ENCODE measurements at places on chromosomes 12 and 14.

GRCh38 chr12:52203079-52203921 is 11.5 kb upstream of the KRT80 start:
- DNase-seq, result peak; percentile 59

DNA sequence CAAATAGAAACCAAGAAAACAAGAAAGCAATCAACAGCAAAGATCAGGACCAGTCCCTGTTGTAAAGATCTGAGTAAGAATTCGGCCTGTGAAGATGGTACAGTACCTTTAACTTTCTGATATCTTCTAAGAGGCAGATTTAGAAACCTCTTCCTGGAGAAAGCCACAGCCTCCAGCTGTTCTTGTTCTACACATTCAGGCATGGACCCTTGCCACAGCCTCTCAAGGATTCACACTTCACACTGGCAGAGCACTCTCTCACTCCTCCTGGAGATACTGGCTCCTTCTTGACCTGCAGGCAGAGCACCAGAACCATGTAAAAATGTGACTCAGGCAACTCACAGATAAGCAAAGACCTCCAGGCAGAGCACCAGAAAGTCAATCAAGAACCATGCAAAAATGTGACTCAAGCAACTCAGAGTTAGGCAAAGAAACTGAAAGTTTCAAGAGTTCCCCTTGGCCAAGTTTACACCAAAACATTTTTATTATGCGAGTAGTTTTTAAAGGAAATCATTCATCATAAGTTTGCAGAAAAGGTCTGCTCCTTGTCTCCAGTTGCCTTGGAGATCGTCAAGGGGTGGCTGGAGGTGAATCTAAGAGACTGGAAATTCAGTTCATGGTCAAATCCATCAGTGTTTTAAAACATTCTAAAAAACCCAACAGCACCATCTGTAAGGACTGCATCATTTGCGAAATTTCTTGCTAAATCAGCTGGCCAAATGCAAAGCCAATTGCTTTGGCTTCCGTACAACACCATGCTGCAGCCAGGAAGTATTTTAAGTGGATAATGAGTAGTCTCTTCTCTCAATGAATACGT is 119.3 kb upstream of the MDM1 start:
- no peak for DNase-seq

DNA sequence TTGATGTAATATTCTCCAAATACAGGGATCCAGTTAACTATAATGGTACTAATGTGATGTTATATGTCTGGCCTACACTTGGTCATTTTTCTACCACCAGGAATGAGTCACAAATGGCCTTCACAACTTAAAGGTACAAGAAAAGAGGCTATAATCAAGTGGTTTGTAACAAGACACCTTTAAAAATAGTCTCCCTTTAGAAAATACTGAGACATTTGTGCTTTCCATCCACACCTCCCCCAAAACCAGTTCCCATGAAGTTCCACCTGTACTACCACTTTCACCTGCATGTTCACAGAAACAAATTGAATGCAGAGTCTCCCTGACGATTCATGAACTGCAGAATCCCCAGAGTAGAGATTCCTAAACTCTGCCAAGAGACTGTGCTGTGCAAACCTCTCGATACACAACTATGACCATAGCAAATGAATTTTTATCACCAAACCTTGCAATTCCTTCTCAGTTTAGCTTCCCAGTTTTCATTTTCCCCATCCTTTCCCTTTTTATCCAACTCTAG is 6.0 kb downstream of the BTG1 start:
- DNase-seq, result no peak

GRCh38 chr12:29226616-29227015 is 77.5 kb downstream of the FAR2 start:
- no peak for DNase-seq

GRCh38 chr12:95857156-95857555 is 1.6 kb upstream of the SNRPF start:
- DNase-seq, result no peak

GRCh38 chr12:22396735-22397134 is 62.2 kb upstream of the ST8SIA1 start:
- no peak for DNase-seq

- DNase-seq, result no peak
These were observed 151.4 kb downstream of the SSPN start for GRCh38 chr12:26346736-26347135.

DNA sequence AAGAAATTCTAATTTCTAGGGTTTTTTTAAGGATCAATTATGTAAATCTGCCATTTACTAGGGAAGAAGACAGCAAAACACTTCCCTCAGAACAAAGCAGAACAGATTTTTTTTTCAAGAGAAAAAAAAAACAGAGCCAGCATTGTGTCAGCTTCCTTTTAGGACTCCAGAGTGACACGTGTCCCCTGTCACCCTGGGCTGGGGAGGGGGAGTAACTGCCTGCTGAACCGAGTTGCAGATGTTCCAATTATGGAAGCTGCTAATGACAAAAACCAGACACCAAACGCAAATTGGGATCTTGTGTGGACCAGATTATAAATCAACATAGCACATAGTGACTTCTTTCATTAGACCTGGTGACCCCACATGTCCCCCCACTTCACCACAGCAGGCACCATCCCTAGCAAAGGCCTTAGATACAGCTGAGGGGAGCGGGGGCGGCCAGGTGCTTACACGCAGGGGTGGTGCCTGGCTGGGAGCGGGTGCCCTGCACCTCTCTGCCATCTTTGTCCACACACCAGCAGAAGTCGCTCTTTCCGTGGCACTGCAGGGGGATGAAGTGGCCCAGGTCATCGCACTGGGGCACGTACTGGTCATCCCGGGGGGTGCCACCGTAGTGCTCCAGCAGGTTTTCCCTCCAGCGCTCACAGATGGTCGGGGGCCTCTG is 25.4 kb downstream of the RTRAF start:
- DNase-seq, result no peak

DNA sequence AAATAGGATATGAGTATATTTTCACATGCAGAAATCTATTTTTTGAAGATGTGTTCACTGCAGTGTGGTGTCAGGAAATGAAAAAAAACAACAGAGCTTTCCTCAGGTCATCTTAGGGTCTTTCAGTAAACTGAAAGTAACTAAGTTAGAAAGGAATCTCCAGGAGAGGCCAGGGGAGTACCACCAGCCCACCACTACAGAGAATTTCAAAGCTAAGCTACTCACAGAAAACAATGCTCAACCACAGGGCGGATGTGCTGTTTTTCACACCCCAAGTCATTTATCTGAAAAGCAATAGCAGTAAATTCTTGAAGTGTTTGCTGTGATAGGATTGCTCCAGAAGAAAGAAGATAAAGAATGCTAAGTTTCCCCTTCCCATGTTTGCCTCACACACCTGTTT is 79.0 kb downstream of the IFNG start:
- DNase-seq, result no peak

DNA sequence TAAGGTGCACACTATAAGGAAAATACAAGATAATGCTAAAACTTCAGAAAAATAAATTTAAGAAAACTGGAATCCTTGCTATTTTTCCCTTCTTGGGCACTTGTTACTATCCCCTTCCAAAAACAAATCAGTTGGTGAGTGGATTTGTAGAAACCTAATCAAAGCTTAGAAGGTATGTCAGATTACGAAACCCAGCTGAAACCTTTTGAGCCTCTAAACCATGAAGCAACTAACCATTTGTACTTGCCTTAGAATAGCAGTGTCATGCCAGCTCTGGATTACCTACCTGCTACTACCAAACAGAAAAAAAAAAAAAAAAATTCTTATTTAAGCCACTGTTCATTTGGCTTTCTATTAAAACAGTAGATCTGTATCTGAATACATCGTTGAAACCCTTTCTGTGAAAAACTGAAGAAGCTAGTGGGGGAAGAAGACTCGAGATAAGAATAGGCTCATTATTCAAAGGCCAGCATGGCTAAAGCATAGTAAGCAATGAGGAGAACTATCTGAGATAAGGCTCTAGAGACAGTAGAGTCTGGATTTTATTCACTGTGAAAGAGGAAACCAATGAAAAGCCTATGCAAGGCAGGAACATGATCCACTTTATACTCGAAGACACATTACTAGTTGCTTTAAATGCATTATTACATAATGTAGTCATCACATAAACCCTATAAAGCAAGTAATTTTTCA is 30.2 kb downstream of the OSBPL8 start:
- no peak for DNase-seq

- no peak for DNase-seq
These were observed 44.9 kb downstream of the IFNG start for GRCh38 chr12:68114606-68115005.

DNA sequence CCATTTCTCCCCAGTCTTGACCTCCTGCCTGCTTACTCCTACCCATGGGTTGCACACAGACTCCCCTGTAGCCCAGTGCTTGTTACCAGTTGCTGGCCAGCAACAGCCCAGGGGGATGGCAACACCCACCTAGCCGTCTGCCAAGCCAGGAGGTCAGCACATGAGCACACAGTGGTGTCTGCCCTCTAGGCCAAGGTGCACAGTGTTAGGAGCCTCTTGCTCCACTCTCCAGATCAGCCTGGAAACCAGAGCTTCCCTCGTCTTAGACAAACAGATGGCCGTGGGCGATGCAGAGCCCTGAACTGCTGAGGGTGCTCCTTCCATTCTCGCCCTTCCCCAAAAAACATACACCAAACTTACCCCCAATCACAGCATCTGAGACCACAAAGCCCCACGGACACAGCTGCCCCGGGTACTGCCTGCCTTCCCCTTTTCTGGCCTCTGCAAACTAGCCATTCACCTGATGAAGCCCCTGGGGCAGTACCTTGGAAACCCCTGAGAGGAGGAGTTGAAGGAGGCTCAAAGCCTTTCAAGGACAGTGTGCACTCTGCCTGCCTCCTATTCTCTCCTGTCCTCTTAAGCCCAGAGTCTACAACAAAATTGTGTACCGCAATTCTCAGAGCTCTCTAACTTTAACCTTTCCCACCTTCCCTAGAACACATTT is 1.0 kb upstream of the GPD1 start:
- DNase-seq, result no peak

GRCh38 chr14:92495027-92495426 is 18.6 kb upstream of the RIN3 start:
- no peak for DNase-seq

Data from NCI-H2081 treated with DMSO at 0.1 percent for 48 hours (cell line).